Central memory CD4-positive, alpha-beta T cell (primary cell): ENCODE measurements at places on chromosomes 4 and X.

- no peak for DNase-seq
Observed at GRCh38 chrX:45191820-45192409, 8.8 kb downstream of the DIPK2B start.

DNA sequence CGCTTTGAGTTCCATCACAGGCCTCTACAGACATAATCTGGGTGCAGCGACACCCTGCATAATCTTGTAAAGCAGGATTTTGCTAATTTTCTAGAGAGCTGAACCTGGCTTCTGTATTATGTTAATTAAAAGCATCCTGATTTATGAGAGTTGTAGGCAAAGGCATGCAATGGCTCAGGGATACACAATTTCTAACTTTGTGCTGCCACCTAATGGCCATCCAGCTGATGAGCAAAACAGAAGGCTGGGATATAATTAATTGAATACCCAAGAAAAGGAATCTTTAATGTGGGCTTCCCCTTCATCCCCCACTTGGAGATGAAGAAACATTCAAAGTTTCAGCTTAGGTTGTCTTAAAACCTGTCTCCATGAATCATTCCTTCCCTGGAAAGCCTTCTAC lies 78.1 kb downstream of the BMP15 start:
- no peak for DNase-seq

GRCh38 chr4:119244832-119245231 lies 32.3 kb downstream of the USP53 start:
- DNase-seq, result no peak

DNA sequence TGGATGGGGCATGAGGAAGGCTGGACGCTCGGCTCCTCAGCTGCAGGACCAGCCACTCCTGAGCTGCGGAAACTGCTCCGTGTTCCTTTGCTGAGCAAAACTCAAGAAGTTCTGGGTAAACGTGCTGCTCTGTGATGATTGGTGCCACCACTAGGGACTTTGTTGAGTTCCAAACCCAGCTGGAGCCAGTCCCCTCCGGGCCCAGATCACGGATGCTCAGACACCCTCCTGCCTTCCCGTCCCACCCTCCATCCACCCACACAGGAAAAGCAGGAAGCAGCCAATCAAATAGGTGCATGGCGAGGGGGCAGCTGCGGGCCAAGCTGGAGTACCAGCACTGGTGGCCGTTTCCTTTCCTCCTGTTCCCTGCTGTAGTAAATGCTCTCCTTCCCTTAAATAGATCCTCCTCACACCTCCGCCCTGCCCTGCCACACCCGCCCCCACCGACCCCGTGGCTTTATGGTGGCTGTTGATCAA lies 68.0 kb downstream of the ADRA2C start:
- DNase-seq, result no peak

- DNase-seq, result no peak
Observed at GRCh38 chr4:40462326-40462725, 127.2 kb downstream of the CHRNA9 start.

GRCh38 chr4:148292686-148293085 lies 149.5 kb downstream of the NR3C2 start:
- DNase-seq, result no peak

- DNase-seq, result no peak
Observed at GRCh38 chr4:56438766-56439165, 2.7 kb downstream of the PAICS start.

GRCh38 chr4:155033604-155034003 lies 174.8 kb upstream of the NPY2R start:
- no peak for DNase-seq

DNA sequence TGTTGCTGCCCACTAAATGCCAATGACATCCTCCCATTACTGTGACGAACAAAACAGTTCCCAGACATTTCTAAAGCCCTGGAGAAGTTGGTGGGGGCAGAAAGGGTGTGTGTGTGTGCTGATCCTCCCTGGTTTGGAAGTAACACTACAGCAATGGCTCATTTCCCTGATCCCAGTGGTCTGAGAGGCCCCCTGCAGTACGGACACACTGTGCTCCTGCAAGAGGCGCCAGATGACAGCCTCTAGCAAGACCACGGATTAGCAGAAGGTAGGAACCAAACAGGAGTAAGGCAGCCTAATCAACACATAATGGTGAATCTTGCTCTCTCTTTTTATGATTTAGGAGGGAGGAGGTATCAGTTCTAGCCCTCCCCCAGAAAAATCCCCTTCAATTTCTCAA lies 49.6 kb downstream of the CHRDL1 start:
- DNase-seq, result no peak

DNA sequence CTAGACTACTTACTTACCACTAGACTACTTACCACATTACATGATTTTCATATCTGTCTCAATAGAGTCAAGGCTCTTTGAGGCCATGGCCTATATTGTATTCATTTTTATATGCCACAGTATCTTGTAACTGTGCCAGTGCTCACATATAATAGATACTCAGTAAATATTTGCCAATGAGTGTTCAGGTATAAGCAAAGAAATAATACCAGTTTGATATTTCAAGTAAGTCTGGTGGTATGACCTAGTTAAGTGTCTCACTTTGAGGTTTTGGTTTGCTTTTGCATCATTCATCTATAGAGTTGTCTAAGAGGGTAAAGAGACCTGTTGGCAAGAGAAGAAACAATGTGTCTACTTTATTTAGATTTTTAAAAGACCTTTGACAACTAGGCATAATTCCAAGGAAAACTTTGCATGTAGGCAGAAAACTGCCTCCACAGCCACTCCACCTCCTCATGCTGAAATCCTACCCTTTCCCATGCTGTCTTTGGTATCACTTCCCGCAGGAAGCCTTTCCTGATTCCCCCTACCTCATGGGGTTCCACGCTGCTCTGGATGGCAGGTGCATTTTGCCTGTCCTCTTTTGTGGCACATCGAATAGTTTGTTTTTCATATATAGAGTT lies 91.3 kb upstream of the KLHL13 start:
- no peak for DNase-seq

- DNase-seq, result no peak
Observed at GRCh38 chr4:145843148-145843547, 95.5 kb downstream of the ZNF827 start.

- DNase-seq, result peak; percentile 21
Observed at GRCh38 chrX:33434256-33435092, 223.1 kb upstream of the DMD start.

DNA sequence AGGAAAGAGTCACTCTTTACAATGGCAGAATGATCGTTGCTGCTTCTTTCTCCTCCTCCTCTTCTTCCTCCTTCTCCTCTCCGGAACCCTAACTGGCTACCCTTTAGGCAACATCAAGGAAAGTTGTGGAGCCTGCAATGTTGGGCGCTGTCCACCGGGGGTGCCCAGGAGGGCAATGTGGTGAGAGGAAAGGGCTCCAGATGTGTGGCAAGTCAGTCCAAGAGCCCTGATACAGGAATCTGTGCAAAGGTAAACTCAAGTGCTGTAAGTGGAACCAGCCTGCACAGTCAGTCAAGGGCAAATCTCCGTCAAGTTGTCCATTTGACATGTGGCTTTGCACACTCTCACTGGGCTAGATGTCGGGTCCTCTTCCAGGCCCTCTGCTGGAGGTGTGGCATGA lies 2.8 kb downstream of the RTL5 start:
- no peak for DNase-seq

GRCh38 chr4:139774759-139775487 lies 109.3 kb downstream of the MGST2 start:
- DNase-seq, result no peak

GRCh38 chr4:138298431-138298830 lies 56.3 kb upstream of the SLC7A11 start:
- DNase-seq, result no peak

DNA sequence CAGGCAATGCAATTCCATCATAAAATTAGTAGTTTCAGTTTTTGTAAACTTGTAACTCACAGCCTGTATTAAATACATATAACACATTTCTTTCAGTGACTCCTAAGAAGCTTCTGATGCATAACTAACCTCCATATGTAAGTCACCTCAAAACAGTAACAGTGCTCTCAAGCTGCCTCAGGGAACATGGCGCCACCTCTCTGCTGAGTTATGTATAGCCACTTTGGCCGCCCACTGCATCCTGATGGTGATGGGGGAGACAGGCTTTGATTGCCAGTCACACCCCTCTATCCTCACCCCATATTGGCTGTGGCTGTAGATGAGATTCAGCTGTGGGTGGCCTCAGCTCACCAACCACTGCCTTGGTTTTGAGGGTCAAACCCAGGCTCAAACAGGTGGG lies 54.3 kb downstream of the LRBA start:
- no peak for DNase-seq

- DNase-seq, result no peak
Observed at GRCh38 chrX:2272337-2272736, 228.4 kb downstream of the DHRSX start.

DNA sequence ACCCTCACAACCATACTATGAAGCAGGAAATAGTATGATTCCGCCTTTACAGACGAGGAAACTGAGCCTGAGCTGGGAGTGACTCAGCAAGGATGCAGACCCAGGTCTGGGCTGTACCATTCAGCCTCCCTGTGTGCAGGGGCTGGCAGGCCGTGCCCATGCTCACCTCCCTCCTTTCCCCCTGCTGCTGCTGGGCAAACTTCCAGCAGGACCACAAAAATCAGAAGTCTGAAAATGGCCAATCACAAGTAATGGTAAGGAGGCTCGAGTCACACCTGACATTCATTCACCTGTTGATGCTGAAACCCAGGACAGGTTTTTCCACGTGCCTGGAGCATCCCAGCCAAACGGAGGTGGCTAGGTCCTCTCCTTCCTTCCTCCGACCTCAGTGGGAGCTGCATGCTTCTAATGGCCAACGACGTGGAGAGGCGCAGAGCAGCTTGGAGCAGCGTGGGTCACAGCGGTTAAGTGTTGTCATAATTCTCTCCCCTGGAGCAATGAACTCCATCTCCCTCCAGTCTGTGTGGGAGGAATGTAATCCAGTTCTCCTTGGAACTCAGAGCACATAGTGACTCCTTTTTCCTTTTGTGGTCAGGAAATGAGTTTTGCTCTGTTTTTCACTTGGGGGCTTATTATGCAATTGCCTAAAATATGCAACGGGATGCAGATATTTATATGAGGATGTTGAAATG lies 371.7 kb downstream of the BCOR start:
- DNase-seq, result no peak

- no peak for DNase-seq
Observed at GRCh38 chr4:135186002-135186401, 984.4 kb upstream of the PABPC4L start.

DNA sequence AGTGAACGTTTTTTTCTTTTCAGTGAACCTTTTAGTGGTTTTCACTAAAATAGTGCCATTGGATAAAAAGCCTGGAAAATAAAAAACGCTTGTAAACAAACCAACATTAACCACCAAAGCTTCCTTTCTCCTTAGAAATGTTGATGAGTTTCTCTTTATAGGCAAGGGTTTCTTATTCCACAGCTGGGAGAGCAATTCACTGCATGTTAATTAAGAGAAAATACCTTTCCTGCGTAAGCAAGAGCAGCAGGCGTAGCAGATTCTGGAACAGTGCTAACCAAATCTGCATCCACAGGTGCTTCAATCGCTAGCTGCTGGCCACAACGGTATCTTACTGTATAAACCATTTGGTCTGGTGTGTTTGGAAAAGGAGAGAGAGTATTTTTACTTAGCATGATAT lies 13.3 kb upstream of the AASDH start:
- DNase-seq, result no peak
